ENCODE measurements at places on chromosomes 13 and 19.
A peak's percentile ranks its signal among the peaks of the same experiment; 100 is the strongest.

GRCh38 chr13:66558506-66558905 lies 671.6 kb downstream of the PCDH9 start:
- peak; percentile 33 for DNase-seq

DNA sequence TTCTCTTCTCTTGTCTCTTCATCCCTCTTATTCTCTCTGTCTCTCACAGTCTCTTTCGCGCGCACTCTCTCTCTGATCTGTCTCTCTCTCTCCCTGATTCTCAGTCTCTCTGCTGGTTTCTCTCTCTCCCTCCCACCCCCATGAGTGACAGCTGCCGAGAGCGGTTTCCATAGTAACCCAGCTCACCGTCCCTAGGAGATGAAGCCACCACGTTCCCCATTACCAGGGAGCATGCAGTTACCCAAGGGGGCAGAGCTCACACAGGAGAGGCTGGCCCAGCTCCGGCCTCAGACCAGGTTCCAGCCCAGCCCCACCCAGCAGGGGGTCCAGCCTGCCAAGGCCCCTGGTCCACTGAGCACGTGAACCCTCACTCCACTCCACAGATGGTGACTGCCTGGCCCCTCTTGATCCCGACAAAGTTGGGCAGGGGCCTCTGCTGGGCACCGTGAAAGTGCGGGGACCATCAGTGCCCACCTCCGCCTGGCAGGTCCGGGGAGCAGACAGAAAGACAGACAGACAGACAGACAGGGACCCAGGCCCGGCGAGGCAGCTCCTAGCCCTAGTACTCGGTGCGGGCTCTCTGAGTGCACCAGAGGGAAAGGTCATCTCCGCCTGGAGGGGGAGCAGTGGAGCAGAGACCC lies 50.6 kb downstream of the CELF5 start:
- peak; percentile 87 for DNase-seq

- no peak for DNase-seq
These were observed 8.9 kb downstream of the DEDD2 start for GRCh38 chr19:42208612-42209011.

DNA sequence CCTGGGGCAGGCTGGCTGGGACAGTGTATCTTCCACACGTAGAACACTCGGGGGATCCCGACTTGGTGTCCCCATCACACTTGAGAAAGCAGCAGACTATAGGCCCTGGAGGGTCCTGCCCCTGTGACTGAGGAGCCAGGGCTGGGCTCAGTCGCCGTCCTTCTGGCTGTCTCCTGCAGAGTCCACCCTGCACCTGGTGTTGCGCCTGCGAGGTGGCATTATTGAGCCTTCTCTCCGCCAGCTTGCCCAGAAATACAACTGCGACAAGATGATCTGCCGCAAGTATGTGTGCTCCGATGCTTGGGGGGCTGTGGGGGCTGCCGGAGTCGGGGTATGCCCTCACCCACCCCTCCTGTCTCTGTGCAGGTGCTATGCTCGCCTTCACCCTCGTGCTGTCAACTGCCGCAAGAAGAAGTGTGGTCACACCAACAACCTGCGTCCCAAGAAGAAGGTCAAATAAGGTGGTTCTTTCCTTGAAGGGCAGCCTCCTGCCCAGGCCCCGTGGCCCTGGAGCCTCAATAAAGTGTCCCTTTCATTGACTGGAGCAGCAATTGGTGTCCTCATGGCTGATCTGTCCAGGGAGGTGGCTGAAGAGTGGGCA lies 3.1 kb downstream of the UBA52 start:
- no peak for DNase-seq
